ENCODE measurements at places on chromosomes 3 and 15.

DNA sequence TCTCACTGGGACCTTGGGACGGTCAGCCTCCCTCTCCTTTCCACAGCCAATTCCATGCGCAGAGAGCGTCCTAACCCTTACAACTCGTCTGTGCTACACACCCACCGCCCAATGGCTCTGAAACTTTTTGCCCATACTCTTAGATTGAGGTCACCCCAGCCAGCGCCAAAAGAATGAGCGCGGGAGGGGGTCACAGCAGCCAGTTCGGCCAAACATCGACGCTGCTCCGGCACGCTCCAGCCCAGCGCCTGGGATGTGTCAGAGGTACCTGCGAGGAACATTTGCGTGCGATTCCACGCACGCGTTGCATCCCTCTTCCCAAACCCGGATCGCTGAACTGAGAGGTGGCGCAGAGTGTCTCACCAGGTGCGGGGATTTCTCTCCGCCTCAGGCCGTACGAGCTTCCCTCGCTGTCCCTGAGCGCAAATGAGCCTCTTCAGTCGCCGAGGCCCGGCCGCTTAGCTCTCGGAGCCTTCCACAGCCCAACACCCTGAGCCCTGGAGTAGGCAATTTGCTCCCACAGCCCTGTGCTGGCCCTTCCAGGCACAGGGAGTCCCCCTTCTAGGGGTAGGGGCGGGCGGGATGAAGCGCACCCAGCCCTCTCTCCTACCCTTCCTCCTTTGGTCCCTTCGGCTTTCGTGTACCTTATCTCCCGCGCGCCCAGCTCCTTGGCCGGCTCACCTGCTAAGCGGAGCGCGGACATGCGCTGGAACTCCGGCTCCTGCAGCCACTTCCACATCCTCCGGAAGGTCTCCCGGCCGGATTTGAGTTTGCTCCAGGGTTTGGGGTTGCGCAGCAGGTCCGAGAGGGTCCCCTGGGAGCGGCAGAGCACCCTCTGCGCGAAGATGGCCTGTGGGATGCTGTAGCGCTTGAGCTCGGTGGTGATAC, 1.8 kb downstream of the ONECUT1 start:
- DNase-seq: no peak

DNA sequence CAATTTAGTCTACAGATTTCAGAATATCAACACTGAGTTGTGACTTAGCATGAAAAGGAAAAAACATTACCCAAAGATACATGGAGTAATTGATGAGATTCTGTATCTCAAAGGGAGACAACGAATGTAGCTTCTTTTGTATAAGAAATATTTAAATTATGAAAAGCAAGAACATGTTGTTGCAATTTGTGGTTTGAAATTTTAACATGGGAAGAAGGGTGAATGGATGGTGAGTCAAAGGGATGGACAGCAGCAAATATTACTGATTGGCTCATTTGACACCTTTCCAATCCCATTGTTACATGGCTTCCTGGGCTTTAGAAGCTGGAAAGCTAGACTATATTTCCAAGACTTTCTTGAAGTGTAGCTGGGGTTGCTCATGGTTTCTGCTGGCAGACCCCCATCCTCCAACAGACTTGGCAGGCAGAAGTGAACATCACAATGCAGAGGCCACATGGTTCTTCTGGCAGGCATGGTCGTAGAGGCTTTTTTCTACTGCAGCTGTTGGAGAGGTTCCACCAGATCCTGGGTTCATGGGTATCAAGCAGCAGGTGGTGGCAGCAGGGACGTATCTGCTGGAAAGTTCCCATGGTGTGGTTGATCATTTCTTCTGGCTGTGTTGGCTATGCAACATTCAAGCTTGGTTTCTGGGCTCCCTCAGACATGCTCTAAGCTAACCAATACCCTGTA, 47.2 kb upstream of the KPNA4 start:
- DNase-seq: no peak

DNA sequence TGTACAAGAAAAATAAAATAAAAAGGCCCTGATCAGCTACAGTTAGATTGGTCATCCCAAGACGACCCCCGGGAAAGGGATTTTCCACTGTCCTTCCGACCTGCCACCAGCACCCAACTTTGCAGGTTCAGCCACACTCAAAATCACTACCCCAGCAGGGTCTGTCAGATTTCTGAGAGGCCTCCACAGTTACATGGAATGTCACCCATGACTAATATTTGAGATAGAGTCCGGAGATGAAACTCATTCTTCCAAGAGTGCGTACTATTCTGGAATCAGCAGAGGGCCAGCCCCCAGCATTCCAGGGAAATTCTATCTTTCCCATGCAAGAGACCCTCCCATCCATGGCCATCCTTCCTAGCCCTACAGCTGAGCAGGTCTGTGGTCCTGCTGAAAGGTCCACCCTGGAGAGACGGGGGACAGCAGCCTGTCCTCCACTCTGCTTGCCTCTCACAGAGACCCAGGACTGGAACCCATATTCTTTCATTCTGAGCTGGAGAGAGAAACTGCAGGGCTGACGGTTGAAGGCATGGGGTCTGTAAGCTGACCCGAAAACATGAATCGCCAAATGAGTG, 5.8 kb downstream of the LIPC start:
- no peak for DNase-seq

- no peak for DNase-seq
These were observed 7.3 kb downstream of the RPSA start for GRCh38 chr3:39413691-39414420.

GRCh38 chr3:78204977-78205376, 1165.1 kb downstream of the ROBO2 start:
- no peak for DNase-seq

GRCh38 chr3:2645001-2645400, 465.2 kb downstream of the IL5RA start:
- no peak for DNase-seq

DNA sequence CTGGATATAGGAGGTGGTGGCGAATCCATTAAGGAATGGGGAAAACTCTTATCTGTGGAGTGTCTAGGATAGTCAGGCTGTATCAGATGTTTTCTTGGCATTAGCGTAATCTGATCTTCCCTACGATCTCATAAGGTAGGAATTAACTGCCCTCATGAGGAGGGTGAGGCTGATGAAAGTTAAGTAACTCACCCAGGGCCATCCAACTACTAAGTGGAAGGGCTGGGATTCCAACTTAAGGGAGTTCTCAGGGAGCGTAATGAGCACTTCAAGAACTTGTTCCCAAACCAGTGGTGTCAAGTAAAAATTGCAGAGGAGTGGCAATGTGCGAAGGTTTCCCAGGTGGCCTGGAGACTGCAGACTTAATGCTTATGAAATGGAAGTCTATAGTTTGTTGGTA, 55.9 kb upstream of the OSBPL11 start:
- DNase-seq: no peak

DNA sequence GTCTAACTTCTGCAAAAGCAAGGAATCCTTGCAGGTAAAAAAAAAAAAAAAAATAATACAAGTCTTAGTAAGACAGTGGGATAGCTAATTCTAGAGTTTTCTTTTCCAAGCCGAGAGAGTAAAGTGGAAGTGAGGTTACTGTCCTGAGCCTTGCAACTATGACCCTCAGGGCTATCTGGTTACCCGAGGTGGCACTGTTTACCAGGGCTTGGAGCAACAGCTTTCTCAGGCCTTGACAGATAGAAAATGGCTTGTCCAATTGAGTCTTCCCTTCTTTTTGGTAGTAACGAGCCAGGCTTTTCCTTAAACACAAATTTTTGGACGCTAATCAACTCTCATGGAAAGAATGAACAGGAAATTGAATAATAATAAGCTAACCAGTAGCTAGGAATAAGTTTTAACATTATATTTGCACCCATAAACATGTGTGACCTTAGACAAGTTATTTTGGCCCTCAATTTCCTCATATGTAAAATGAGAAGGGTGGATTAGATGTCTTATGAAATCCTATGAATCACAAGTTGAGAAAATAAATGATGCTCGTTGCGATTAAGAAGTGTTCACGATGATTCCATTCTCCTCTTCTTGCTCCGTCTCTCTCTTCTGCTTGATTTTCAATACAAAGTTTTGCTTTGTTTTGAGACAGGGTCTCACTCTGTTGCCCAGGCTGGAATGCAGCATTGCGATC, 236.9 kb upstream of the KBTBD8 start:
- no peak for DNase-seq

- DNase-seq: no peak
These were observed 28.4 kb upstream of the PIK3CB start for GRCh38 chr3:138862924-138863775.

- DNase-seq: no peak
These were observed 46.6 kb downstream of the APH1B start for GRCh38 chr15:63323798-63324563.

GRCh38 chr15:82129761-82130160, 83.9 kb upstream of the MEX3B start:
- DNase-seq: no peak

DNA sequence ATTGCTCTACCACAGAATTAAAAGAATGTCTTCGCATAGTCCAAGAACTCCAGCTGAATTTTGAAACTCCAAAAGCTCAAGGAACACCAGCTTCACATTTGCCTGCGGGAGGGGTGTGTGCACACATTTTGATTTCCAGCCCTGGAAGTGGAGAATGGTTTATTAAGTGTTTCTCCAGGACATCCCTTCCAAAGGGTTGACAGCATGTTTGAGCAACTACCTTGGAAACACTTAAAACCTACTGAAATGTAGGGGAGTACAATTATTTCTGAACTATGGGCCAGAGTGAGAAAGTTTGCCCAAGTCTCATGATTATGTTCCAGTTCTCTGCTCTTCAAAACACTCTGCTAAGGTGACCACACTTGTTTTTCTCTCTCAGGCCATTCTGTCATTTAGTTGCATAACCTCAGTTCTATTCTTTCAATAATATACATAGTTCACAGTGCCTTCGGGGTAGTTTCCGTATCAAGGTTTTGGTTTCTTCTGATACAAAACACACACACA, 7.9 kb downstream of the ACP3 start:
- no peak for DNase-seq

DNA sequence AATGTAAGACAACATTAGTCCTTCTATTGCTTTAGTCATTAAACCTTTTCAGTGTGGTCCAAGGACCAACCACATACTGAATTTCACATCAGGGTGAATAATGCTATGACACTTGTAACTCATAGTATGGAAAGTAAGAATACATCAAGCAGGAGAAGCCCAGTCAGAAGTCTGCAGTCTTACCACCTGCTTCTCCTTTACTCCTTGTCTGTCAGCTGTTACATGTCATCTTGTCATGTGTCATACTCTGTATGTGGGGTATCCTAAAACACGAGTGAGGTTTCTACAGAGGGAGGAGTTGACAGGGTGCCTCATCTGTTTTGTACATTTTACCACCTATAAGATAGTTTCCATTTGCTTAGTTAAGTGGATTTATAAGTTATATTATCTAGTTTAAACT, 32.8 kb upstream of the EID1 start:
- DNase-seq: no peak

GRCh38 chr3:71438904-71439303, 144.6 kb downstream of the FOXP1 start:
- DNase-seq: no peak

- DNase-seq: no peak
These were observed 21.6 kb upstream of the SLC25A36 start for GRCh38 chr3:140920029-140920428.

GRCh38 chr3:58529516-58530353, 7.3 kb downstream of the ACOX2 start:
- no peak for DNase-seq

DNA sequence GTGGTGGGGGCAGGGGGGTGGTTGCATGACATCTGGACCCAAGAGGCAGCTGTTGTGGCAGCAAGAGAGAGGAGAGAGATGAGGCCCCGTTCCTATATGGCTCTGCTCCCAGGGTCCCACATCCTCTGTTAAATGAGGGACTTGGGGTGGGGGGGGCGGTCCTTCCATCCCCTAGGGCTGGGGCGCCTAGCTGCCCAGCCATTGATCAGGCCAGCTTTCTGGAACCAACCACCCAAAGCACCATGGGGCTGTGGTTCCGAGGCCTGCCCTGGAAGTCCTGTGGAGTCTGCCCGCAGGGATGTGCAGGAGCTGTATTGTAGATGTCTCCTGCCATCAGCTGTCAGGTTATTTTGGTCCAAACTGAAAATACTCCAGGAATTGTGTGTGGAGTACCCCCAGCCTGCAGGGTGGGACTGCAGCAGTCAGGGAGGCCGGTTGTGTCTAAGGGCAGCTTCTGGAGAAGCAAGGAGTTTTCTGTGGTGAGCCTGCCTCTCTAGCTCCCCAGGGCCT, 5.2 kb downstream of the FURIN start:
- DNase-seq: no peak

- DNase-seq: no peak
These were observed 63.8 kb downstream of the SLC9A9 start for GRCh38 chr3:143784446-143784845.

DNA sequence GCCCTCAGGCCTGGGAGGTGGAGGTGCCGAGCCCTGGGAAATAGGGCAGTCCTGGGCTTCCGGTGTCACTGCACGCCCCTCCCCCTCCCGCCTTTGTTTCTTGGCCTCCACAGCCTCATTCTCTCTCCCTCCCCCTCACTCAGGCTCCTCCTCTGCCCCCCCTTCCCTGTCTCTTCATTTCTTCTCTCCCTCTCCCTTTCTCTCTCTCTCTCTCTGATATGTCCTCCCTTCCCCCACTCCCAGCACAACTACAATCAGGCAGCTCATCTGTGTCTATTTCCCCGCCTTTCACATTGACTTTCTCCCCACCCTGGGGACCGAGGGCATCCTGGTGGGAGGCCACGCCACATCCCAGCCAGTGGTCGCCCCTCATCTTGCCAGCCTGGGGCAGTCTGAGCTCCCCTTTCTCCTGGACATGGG, 40.2 kb downstream of the IDH2 start:
- peak; percentile 46 for DNase-seq

GRCh38 chr15:58201516-58201915, 63.3 kb downstream of the AQP9 start:
- DNase-seq: no peak

GRCh38 chr3:45890405-45890804, 4.1 kb downstream of the CCR9 start:
- peak; percentile 32 for DNase-seq

DNA sequence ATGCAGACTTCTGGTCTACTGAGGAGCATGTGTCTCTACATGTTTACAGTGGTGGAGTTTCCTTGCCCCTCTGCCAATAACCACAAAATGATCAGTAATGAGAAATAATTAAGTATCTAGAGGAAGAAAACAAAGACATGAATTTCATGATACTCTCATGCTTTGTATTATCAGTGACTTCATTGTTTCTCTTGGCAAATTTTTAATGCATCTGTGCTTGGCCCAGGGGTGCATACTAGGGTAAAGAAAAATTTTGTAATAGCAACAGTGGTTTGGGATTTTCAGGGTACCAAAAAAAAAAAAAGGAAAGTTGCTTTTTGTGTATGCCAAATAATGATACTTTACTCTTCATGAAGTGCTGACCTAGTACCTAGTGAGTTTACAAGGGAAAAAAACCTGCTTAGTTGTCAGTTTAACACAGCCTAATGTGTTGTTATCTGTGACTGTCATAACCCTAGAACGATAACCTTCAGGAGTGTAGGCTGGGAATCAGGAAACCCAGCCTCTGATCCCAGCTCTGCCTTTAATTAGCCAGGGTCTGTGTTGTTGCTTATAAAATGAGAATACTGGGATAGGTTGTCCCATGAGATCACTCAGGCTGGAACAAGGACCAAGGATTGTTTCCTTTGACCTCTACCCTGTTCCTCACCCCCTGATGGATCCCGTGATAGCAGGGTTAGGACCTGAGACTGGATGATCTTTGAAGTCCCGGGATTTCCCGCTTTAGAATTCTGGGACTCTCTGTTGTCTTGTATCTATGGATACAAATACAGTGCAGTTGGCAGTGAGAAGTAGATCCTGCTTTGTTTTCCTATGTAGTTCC, 117.5 kb downstream of the CMSS1 start:
- no peak for DNase-seq

GRCh38 chr3:147298511-147298982, 107.8 kb downstream of the ZIC4 start:
- no peak for DNase-seq

Data from CD4-positive, alpha-beta T cell treated with Interleukin-6 at 100 ng/mL for 8 hours (primary cell).